ENCODE measurements at places on chromosomes 5 and 9. TPM values are rescaled to one million over a fixed set of nuclear protein-coding genes. Genes with fewer than 3 reads are reported as not detected.

The C9orf153 gene
- not detected for total RNA-seq

The TCF7 gene
- total RNA-seq, result 3.3 TPM

The EPB41L4B gene
- 0.34 TPM for total RNA-seq

The NAIF1 gene
- 8.7 TPM for total RNA-seq

The REEP5 gene
- 144 TPM for total RNA-seq

DNA sequence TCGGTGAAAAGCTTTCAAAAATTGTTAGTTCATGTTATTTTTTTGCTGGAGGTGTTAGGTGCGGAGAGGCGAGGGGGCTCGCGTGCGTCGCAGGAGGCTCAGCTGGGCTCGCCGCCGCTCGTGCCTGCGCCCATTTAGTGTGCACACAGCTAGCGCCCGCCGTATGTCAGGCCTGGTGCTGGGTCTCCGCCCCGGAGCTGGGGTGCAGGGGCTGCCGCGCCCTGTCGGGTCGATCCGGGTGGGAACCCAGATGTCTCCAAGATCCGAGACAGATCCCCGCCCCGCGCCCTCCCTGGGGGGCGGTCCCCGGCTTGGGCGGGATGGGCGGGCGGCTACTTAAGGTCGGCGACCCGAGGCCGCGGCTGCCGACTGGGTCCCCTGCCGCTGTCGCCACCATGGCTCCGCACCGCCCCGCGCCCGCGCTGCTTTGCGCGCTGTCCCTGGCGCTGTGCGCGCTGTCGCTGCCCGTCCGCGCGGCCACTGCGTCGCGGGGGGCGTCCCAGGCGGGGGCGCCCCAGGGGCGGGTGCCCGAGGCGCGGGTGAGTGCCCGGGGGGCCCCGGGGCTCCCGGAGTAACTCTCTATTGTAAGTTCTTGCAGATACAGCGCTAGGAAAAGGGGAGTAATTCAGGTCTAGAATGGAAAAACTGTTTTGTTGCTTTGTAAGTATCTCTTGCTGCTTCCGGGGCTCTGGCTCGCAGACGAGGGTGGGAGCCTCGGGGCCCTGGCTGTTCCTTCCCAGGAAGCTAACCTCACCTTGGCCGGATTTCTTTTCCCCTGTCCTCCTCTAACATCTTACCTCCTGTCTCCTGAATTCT, 31.7 kb downstream of the GSN start:
- peak overlapping the region; percentile 83 for H3K4me3 ChIP-seq
- peaks cover 17% of the 10 kb centered on the region for H3K36me3 ChIP-seq
- H3K27me3 ChIP-seq, result peaks cover 4% of the 10 kb centered on the region

DNA sequence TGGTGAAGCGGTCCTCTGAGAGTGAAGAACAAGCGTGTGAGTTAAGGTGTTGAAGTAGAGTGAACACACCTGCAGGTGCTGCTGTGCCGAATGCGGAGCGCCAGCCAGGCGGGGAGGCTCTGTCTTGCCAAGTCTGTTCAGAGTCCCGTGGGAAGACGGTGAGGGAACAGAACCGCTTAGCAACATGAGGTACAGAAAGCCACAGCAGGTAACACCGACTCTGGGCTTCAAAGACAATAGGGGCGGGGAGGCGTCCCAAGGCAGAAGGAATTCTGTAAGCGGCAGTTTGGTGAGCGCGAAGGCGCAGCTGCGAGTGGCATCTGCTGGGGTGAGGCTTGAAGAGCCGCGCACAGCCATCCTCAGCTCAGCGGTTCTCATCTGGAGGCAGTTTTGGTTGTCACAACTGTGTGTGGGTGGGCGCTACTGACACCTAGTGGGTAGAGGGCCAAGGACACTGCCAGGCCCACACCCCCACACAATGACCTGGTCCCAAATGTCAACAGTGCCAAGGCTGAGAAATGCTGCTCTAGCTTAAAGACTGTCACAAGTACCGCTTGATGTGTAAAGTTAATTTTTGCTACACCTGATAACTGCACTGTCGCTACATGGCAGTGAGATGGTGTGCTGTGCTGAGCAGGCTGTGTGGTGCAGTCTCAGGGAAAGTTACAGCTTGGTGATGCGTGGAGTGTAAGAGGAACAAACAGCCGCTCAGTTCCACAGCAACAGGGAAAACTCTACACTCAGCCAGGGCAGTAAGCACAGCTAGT, 67.4 kb upstream of the TBC1D9B start:
- H3K27me3 ChIP-seq, result peaks cover 3% of the 10 kb centered on the region
- no peak for DNase-seq
- H3K4me3 ChIP-seq, result no peak overlapping the region
- no peaks in the 10 kb centered on the region for H3K4me1 ChIP-seq
- peaks cover 5% of the 10 kb centered on the region for H3K36me3 ChIP-seq
- no peak overlapping the region for H3K27ac ChIP-seq

GRCh38 chr5:110288766-110289511, 437.5 kb downstream of the TMEM232 start:
- no peaks in the 10 kb centered on the region for H3K36me3 ChIP-seq
- no peak overlapping the region for H3K4me3 ChIP-seq

DNA sequence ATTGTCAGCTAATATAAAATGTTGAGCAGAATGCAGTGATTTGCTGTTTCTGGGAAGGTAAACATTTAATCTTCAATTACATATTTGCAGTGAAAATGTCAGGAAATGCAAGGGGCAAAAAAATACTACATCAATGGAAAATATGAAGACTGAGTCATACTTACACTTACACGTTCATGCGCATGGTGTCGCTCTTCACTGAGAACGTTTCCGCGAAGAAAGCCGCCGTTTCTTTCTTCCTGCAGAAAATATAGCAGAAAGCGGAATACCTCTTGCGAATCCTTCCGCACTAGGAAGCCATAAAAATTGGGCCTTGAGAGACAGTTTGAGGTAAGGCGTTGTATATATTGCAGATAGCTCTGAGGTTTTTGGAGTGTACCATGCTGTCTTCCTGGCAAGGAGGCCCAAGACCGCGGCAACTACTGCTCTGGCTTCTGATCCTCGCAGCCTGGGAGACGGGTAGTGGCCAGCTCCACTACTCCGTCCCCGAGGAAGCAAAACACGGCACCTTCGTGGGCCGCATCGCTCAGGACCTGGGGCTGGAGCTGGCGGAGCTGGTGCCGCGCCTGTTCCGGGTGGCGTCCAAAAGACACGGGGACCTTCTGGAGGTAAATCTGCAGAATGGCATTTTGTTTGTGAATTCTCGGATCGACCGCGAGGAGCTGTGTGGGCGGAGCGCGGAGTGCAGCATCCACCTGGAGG, at the start of gene PCDHA13:
Gene PCDHA13, plus strand, starts transcription at position 236 of the 702 bp plus-strand sequence. Its CDS starts 145 bp downstream, at position 381.
- peaks cover 4% of the 10 kb centered on the region for H3K36me3 ChIP-seq
- H3K27ac ChIP-seq, result no peak within 1 kb of the TSS
- no peaks in the 10 kb centered on the region for H3K4me1 ChIP-seq
- no peaks in the 10 kb centered on the region for H3K27me3 ChIP-seq
- no peak within 1 kb of the TSS for H3K4me3 ChIP-seq

DNA sequence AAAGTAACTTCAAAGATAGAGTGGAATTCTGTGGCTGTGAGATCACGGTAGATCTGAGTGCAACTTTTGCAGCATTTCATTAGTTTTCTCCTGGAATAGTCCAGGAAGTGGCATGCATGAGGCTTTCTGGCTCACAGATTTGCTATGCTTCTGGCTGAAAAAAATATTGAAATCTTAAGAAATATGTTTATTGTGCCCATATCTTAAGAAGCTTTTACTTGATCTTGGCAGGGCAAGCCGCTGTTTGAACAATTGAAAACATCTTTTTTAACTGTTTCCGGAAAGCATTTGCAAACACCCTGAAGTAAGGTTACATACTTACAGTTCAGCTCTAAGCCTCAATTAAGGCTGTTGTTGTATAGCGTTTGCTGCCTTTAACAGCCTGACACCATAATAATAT, 135.7 kb upstream of the GDNF start:
- peak; percentile 4 for DNase-seq
- H3K4me3 ChIP-seq, result no peak overlapping the region
- H3K4me1 ChIP-seq, result no peaks in the 10 kb centered on the region

DNA sequence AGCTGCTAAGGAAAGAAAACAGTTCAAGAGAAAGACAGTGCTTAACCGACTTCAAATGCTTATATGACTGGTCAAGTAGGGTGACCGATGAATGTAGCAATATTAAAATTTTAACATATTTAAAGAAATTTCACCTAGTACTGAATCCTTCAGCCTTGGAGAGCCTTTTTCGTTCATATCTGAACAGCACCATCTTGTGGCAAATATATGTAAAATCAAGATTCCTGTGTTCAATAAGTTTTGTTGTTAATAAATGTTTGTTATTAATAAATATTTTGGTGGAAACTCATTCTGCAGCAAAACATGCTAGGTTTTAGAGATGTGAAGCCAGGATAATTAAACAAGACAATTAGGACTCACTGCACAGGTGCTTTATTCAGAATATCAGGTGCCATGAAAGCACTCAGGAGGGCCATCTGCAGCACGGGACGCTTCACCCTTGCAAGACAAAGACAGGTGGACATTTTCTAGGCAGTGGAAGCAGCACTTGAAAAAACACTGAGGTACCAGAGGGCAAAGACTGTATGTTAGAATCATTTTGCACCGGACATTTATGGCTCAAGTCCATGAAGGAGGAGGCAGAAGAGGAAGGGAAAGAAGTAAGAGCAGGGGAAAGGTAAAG, 15.6 kb downstream of the TICAM2 start:
- no peak overlapping the region for H3K4me3 ChIP-seq
- peak; percentile 55 for DNase-seq
- no peaks in the 10 kb centered on the region for H3K27me3 ChIP-seq
- no peak overlapping the region for H3K27ac ChIP-seq
- peaks cover 11% of the 10 kb centered on the region for H3K4me1 ChIP-seq
- H3K36me3 ChIP-seq, result peaks cover 10% of the 10 kb centered on the region

- H3K27ac ChIP-seq, result peak overlapping the region; percentile 59
- peak overlapping the region; percentile 61 for H3K4me3 ChIP-seq
- DNase-seq, result peak; percentile 69
- H3K27me3 ChIP-seq, result peaks cover 14% of the 10 kb centered on the region
- no peaks in the 10 kb centered on the region for H3K36me3 ChIP-seq
- H3K4me1 ChIP-seq, result peaks cover 14% of the 10 kb centered on the region
Observed at GRCh38 chr9:38362852-38363588, 29.5 kb upstream of the ALDH1B1 start.

DNA sequence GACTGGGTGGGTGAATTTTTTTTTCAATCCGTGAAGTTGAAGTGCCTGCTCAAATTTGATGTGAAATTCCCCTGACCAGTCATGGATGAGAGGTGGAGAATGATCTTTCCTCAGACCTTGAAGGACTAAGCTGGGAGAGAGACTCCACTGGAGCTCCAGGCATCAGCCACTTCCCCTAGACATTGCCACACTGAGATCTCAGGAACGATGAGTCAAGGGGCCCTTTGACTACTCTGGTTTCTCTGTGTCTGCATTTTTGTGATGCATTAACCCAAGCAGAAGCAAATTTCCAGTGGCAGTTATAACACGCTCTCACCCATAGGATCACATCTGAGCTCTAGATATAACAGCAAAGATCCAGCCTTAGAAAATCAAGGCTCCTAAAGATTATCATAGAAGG, 171.2 kb upstream of the KIF2A start:
- no peak for DNase-seq
- H3K27me3 ChIP-seq, result peaks cover 5% of the 10 kb centered on the region
- H3K27ac ChIP-seq, result no peak overlapping the region

- no peak for DNase-seq
- no peaks in the 10 kb centered on the region for H3K36me3 ChIP-seq
- H3K4me3 ChIP-seq, result peak overlapping the region; percentile 17
- peaks cover 38% of the 10 kb centered on the region for H3K4me1 ChIP-seq
Observed at GRCh38 chr9:26324786-26325443, 567.7 kb downstream of the CAAP1 start.

GRCh38 chr9:38352530-38353328, 39.8 kb upstream of the ALDH1B1 start:
- H3K27me3 ChIP-seq, result peaks cover 51% of the 10 kb centered on the region
- no peak for DNase-seq
- no peak overlapping the region for H3K27ac ChIP-seq
- H3K36me3 ChIP-seq, result no peaks in the 10 kb centered on the region
- no peaks in the 10 kb centered on the region for H3K4me1 ChIP-seq

DNA sequence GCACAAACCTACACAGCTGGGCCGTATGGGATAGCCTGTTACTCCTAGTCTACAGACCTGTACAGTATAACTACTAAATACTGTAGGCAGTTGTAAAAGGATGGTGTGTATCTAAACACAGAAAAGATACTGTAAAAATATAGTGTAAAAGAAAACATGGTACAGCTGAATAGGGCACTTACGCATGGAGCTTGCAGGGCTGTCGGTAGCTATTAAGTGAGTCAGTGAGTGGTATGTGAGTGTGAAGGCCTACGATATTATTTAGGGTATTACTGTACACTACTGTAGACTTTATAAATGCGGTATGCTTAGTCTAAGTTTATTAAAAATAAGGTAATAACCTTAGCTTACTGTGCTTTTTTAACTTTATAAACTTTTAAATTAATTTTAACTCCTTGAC, 1.2 kb downstream of the ZCCHC9 start:
- DNase-seq, result no peak
- H3K27ac ChIP-seq, result peak overlapping the region; percentile 96
- peak overlapping the region; percentile 96 for H3K4me3 ChIP-seq
- H3K27me3 ChIP-seq, result peaks cover 3% of the 10 kb centered on the region

DNA sequence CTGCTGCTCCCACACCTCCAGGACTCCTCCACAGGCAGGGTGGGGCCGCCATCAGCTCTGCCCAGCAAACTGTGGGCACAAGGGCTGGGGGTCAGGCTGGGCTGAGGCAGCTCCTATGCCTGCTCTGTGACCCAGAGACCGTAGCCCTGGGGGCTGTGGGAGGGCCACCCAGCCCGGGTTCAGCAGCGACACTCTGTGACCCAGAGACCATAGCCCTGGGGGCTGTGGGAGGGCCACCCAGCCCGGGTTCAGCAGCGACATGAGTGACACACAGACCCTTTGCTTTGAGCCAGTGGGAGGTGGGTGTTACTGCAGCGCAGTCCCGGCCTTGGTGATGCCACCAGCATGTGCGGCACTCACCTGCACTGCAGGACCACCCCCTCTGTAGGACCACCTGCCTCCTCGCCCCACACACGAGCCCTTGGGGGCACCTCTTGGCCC, 118.9 kb upstream of the LPCAT1 start:
- peaks cover 28% of the 10 kb centered on the region for H3K27me3 ChIP-seq
- no peaks in the 10 kb centered on the region for H3K36me3 ChIP-seq
- H3K4me3 ChIP-seq, result no peak overlapping the region
- H3K4me1 ChIP-seq, result no peaks in the 10 kb centered on the region

GRCh38 chr5:78275998-78276543, 18.4 kb downstream of the AP3B1 start:
- no peak overlapping the region for H3K4me3 ChIP-seq
- peaks cover 14% of the 10 kb centered on the region for H3K36me3 ChIP-seq
- DNase-seq, result no peak
- no peaks in the 10 kb centered on the region for H3K27me3 ChIP-seq

DNA sequence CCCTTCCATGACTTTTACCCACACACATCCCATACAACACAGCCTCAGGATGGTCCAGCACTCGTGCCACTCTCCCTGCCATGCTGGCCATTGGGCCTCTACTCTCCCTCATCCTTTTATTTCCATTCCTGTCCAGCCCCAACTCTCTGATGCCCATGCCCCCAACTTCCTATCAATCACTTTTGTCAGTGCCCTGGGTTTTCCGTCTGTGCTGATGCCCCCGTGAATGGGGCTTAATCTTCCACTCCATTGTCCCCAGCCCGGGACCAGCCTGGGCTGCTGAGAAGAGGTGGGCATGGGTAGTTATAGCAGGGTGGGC, 12.6 kb upstream of the ACSL6 start:
- DNase-seq, result no peak
- no peaks in the 10 kb centered on the region for H3K36me3 ChIP-seq
